AG08396 (cell line): ENCODE measurements at places on chromosomes 6 and 20.
A peak's percentile ranks its signal among the peaks of the same experiment; 100 is the strongest.

GRCh38 chr20:4112481-4113421 is 97.4 kb upstream of the RNF24 start:
- DNase-seq: no peak

GRCh38 chr6:90328004-90328403 is 31.4 kb upstream of the BACH2 start:
- DNase-seq: peak; percentile 33

GRCh38 chr20:48217190-48217589 is 431.9 kb upstream of the SULF2 start:
- DNase-seq: no peak

GRCh38 chr20:16062661-16063581 is 510.3 kb downstream of the KIF16B start:
- DNase-seq: peak; percentile 4

DNA sequence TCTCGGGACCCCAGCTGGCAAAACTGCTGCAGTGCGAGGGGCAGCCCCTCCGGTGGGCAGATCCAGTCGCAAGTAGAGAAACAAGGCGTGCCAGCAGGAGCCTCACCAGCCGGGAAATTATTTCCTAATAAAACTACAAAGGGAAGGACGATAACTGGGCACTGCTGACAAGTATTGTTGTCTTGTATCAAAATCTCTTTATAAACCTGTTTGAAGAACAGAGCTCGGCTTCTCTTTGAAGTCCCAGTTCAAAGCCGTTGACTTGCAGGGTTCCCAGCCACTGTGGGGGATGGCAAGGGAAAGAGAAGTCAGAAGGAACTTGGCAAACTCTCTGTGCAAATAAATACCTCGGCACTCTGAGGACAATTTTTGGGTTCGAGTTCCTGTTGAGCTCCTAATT is 504.5 kb downstream of the CD83 start:
- no peak for DNase-seq

DNA sequence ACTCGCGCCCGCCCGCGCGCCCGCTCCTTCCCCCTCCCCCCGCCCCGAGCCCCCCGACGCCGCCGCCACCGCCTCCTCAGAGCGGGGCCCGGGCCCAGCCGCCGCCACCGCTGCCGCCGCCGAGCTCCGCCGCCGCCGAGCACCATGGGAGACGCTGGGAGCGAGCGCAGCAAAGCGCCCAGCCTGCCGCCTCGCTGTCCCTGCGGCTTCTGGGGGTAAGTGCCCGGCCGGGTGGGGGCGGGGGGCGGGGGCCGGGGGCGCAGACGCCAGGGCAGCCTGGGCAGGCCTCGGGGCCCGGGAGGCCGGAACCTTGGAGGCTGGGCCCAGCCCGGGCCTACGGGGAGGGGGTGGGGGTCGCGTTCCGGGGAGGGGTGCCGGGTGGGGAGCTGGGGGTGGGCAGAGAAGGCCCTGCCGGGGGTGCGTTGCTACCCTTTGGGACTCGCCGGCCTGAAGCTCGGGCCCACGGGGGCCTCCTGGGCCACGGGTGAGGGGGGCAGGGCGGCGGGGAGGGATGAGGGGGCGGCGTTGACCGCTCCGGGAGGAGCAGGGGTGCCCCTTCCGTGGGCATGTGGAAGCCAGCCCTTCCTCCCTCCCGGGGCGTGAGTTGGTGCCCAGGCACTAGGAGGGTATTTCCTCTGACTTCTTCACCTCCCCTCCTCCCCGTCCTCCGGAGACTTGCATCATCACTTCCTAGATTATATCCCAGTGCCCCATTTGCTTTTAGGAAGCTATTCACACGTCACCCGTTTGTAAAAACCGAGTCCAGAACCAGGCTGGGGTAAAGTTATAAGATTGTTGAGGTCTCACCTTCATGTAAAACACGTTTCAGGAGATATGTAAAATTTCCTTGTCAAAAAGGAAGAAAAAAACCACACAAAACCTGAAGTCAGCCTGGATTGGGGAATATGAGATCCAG is 533 bp downstream of the ZFAND3 start:
- peak; percentile 49 for DNase-seq

DNA sequence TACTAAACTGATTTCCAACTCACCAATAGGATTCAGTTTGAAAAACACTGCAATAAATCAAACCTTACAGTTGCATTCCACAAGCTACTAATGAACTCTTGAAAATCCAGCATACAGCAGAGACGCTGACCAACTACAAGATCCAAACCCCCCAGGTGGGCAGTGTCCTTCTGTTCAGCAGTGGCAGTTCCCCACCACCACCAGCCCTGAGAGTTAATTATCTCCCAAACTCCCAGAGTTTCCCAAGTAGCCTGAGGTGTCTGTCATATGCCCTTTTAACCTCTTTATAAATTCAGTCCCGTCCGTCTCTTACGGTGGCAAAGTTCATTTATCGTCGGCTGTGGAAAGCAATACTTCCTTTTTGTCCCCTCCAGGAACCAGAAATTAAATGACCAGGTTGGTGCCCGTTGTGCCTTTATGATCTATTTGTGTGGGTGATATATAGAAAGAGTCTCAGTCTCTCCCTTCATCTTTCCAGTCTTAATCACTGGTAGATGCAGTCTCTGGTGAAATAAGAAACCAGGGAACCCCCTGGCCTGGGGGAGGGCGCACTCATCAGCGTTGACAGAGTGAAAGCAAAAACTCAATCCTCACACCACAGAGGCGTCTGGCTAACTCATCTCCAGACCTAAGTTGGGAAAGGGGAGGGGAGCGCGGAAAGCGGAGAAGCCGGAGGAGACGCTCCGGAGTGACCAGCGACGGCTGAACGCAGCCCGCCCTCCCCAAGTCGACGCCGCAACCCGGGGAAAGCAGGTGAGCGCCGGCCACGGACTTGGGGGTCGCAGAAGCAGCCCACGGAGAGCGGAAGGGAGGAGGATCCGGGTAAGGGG is 717 bp downstream of the MRPL14 start:
- peak; percentile 77 for DNase-seq

- DNase-seq: no peak
These were observed 1238.4 kb downstream of the GRIK2 start for GRCh38 chr6:102631921-102632320.

DNA sequence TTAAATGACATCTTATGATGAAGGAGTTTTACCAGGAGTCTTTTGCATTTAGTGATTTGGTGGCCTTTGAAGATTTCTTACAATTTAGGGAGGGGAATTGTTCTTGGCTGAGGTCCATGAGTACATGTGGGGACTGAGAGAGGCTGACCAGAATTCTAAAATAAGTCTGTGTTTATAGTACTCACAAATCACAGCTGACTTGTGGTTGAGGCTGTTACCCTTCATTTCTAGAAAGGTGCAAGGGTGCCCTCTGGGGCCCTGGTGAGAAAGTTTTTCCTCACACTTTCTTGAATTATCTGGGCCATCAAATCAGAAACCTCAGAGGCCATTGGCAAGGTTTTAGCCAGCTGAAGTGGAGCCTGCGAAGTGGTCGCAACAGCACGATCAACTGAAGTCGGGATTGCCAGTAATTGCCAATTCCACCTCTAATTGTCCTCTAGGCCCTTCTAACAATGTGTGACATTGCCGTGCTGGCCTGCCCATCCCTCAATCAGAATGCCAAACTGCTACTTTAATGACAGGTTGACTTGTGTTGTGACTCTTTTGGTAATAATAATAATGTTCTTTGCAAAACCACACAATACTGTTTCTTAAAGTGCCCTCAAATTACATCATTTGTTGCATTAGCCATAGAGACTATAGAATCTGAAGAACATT is 221.6 kb downstream of the OGFRL1 start:
- peak; percentile 66 for DNase-seq

DNA sequence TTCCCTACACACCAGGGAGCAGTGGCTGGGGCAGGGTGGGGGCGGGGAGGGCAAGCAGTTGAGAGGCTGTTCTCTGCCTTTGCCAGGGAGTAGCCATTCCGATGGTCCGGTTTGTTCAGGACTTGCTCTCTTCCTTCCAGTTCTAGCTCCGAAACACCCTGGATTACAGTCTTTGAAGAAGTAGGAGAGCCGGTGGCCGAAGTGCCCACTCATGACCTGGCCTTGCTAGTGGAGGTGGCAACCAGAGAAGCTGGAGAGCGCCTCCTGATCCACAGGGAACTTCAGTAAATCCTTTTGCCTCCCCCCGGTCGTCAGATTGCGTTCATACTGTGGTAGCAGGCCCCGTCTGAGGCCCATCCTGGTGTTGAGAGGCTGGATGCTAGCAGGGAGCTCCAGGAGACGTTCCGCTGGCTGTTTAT is 92.8 kb downstream of the ARID1B start:
- no peak for DNase-seq

DNA sequence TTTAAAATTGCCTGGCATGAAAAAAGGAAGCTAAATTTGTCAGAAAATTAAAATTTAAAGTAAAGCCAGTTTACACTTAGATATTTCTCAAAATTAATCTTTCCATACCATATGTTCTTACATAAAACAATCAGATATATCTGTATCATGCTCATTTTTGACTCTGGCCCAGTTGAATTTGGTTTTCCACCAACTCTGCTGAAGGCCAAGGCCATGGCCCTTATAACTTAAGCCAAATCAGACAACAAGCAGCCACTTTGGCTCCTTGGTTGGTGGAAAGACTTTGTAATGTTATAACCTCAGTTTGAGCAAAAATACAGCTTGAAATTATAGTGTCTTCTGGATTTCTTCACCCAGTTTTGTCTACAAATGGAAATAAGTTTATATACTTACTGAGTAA is 97.3 kb downstream of the CENPW start:
- no peak for DNase-seq

DNA sequence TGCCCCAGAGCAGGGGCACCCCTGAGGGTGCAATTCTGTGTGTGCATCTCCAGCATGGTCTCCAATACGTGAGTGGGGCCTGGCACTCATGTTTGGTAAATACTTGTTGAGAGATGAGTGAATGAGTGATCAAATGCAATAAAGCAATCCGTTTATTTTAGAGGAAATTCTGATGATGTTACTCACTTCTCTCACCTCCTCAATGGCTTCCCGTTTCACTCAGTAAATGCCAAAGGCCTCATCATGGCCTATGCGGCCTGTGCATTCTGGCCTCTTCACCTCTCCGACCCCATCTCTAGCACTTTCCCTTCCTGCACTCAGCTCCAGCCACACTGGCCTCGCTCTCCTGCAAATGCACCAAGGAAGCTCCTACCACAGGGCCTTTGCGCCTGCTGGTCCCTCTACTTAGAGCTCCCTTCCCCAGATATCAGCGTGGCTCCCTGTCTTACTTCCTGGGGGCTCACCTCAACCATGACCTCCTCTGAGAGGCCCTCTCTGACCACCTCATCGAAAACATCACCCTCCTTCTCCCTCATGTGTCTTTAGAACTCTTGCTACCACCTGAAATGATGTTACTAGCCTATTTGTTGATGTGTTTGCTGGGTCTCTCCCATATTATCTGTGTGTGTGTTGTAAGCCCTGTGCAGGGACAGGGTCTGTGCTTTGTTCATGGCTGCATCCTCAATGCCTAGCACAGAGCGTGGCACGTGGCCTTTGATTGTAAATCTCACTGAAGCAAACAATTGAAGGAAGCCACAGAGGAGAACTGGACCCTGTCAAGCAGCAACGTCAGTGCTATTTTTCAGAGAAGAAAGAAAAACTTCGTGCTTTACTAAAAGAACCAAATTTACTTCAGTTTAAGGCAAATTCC is 42.6 kb downstream of the RAB44 start:
- peak; percentile 61 for DNase-seq

DNA sequence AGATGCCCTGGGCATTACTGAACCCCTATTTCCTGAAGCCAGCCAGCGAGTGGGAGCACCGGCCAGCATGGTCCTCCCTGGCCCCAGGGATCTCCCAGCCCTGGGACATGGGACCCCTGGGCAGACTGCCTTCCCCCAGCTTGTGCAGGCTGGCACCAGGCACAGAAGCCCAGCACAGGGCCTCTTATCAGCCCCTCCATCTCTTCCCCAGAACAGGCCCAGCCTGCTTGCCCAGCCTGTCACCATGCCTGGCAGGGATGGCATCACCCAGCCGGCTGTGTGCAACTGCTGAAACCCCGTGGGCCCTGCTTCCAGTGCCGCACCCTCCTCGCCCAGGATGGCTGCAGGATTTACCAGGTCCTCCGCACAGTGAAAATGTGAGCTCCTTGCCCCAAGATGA is 6.1 kb upstream of the OSBPL2 start:
- DNase-seq: no peak

GRCh38 chr20:57434390-57434700 is 43.1 kb downstream of the RBM38 start:
- no peak for DNase-seq

- no peak for DNase-seq
These were observed 61.1 kb downstream of the TBC1D7 start for GRCh38 chr6:13267142-13267651.

DNA sequence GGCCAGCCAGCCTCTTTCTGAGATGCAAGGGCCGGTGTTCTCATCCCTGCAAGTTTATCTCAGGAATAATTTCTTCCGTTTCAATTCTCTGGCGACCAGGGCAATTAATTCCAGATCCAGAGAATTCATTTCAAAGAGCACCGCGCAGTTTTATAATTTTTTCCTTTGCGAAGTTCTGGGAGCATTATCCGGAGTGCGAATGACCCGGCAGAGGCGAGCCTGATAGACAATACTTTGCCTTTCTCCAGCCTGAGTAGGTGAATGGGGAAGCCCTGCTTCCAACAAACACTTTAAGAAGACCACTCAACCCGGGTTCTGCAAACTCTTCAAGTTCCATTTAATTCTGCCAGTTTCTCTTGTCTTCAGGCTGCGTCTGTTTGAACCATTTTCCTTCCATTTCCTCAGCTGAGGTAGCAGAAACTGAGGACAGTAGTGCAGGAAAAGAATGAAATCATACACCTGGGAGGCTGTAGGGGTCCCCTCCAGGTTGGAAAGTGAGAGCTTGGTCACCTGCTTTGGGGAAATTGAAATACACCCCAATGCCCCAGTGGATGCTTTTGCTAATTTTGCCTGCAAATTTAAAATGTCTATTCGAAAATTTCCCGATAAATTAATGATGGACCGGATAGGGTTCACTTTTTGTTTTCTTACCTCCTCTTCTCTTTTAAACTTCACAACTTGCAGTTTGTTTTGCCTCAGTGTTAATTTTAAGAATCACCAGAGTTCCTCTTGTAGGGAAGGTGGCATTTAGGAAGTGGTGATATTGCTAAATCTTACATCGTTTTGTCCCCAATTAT is 1.1 kb downstream of the VGLL2 start:
- no peak for DNase-seq

DNA sequence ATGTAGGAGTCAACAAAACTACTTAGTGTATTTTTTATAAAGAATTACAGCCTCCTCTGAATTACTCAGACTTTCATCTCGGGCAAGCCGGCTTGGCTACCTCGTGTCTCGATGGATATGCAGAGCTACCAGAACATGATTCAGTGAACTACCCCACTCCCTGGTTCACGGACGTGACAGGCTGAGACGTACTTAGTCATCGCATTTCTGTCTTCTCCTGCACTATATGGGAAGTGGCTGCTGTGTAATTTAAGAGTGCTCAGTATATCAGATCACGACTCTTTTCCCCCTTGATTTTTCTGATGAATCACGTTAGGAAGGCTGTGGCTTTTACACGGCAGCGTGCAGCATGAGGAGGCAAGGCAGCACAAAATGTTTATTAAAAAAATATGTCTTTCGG is 302.7 kb upstream of the ZFP64 start:
- DNase-seq: peak; percentile 55

DNA sequence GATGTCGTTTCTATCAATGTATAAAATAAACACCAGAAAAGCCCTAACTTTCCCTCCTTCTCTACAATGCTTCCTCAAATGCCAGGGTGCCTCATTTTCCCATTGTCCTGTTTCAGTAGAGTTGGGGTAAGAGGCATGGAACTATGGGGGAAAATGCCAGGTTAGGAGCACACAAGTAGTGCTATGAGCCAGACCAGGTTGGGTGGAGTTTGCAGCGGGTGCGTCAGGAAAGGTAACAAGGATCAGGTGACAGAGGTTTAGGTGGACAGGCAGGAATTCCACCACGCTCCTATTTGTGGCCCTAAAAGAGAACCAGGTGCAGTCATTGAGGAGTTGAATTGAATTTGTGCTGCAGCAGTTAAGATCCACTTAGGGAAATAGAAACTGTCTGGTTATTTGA is 36.5 kb downstream of the SYTL3 start:
- DNase-seq: no peak
